HuH-7.5 (cell line): ENCODE measurements at places on chromosomes 6 and 20.

GRCh38 chr6:75052491-75052890 is 153.4 kb downstream of the COL12A1 start:
- DNase-seq = no peak

GRCh38 chr20:17696287-17696686 is 3.5 kb upstream of the BANF2 start:
- DNase-seq = no peak

DNA sequence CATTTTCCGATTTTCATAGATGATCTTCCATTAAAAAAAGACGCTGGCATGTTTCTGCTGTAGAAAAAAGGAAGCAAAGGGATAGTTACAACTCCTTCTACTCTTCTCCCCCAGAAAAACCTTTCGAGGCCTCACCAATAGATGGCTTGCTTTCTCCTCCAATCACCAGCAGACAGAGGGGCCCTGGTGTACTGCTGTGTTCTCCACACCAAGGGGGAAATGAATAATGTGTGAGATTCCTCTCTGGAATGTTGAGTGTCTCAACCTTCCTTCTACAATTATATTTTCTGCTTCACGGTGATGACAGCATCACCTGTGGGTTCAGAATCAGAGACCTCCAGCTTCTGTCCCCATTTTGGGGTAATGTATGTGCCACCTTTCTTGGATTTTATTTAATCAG is 185.7 kb upstream of the FLRT3 start:
- no peak for DNase-seq

GRCh38 chr6:38355519-38355918 is 284.2 kb downstream of the BTBD9 start:
- DNase-seq = no peak

DNA sequence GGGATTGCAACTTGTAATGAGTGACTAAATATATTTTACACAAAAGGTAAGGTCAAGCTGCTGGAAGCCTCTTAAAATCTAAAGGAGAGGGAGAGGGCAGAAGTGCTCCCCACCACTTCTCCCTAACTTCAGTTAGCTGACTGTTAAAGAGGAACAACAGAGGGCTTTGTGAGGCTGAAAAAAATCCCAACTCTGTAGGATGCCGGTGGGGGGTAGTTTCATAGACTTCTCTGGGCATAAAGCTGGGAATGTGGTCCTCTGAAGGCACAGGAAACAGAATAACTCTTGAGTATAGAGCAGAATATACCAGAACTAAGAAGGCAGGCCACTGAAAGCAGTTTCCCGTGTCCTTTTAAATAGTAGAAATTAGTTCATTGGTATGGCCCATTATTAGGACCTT is 71.6 kb downstream of the KIF6 start:
- no peak for DNase-seq

DNA sequence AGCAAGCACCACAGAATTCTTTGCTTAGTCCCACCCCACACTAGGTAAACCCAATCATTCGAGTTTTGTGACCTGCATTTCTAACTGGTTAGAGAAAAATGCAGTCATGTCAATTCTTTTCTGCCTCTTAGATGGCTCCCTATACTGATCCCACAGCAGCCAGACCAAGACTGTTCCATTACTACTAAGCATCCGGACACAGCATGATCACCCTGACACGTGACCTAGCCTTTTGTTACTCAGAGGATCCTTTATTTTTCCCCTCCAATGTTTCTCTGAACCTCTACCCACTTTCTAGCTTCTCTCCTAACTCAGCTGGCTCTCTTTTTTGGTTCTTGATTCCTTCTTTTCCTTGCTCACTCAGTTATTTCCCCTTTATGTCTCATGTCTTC is 87.9 kb downstream of the PDE10A start:
- DNase-seq = no peak

GRCh38 chr6:104460738-104461483 is 398.8 kb downstream of the HACE1 start:
- DNase-seq = no peak

DNA sequence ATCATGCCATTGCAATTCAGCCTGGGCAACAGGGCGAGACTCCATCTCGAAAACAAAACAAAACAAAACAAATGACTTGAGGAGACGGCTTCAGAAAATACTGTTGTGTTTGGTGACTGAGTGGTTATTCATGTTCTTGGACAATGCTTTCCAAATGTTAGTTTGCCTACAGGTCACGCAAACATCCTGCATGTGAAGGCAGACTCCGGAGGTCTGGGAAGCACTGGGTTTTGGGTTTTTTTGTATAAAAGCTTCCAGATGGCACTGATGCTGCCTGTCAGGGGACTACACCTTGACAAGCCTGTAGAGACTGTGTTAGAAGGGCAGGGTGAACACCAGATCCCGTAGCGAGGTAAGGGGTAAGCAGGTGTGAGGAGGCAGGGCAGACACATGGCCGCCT is 81.7 kb downstream of the THBS2 start:
- no peak for DNase-seq

GRCh38 chr20:35314816-35315631 is 22.8 kb upstream of the FAM83C start:
- no peak for DNase-seq

- no peak for DNase-seq
These were observed 96.7 kb downstream of the MAP3K7 start for GRCh38 chr6:90490030-90490716.

GRCh38 chr6:148128014-148128730 is 214.5 kb upstream of the SASH1 start:
- DNase-seq = no peak

GRCh38 chr6:118161343-118161742 is 254.3 kb downstream of the SLC35F1 start:
- no peak for DNase-seq

DNA sequence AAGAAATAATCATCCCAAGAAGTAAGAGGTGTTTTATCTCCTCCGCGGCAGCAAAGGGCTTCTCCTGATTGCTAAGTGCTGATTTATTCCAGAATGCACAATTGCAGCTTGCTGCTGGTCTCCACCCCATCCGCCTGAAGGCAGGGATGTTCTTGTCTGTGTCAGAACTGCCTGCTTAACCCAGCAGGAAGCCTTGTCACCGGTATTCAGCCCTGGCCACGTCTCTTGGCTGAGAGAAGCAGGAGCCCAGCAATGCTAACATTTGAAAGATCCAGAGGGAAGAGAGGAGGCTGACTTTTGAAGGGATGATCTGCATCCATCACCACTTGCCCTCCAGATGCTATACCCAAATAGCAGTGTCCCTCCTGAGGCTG is 4.2 kb downstream of the SCML4 start:
- DNase-seq = no peak

GRCh38 chr6:169979873-169980432 is 228.5 kb downstream of the ERMARD start:
- no peak for DNase-seq

- DNase-seq = no peak
These were observed 164.7 kb upstream of the RIMS1 start for GRCh38 chr6:71721642-71722041.

- no peak for DNase-seq
These were observed 312.1 kb downstream of the TFAP2C start for GRCh38 chr20:56941101-56941686.
